ENCODE measurements at places on chromosomes 1 and 21. TPM values are rescaled to one million over a fixed set of nuclear protein-coding genes. Genes with fewer than 3 reads are reported as not detected.

The GSTM5 gene
- 1.4 TPM for polyA plus RNA-seq

The CCDC17 gene
- polyA plus RNA-seq, result 0.30 TPM

The AJAP1 gene
- not detected for polyA plus RNA-seq

The CFHR5 gene
- 18.0 TPM for polyA plus RNA-seq

The S100A16 gene
- 110 TPM for polyA plus RNA-seq

The IQCC gene
- polyA plus RNA-seq, result 0.48 TPM

The NPHS2 gene
- polyA plus RNA-seq, result not detected

The TFF2 gene
- 1.0 TPM for polyA plus RNA-seq

The PRAMEF17 gene
- not detected for polyA plus RNA-seq

The GPR137B gene
- polyA plus RNA-seq, result 8.6 TPM

The DCST1 gene
- not detected for polyA plus RNA-seq

The FAM110D gene
- polyA plus RNA-seq, result 0.10 TPM

The NCF2 gene
- polyA plus RNA-seq, result 3.4 TPM

The EXO1 gene
- polyA plus RNA-seq, result 0.51 TPM

The C4BPA gene
- polyA plus RNA-seq, result 1,527 TPM

The SH2D2A gene
- 0.32 TPM for polyA plus RNA-seq

The ZBTB17 gene
- polyA plus RNA-seq, result 8.9 TPM

The HSF2BP gene
- not detected for polyA plus RNA-seq

The C1orf94 gene
- polyA plus RNA-seq, result not detected

The TIE1 gene
- polyA plus RNA-seq, result 7.3 TPM

The LCE1F gene
- polyA plus RNA-seq, result not detected

The SRP9 gene
- polyA plus RNA-seq, result 179 TPM

The FLG gene
- polyA plus RNA-seq, result 0.06 TPM

The CAPN2 gene
- polyA plus RNA-seq, result 19.4 TPM

The PRRX1 gene
- 0.37 TPM for polyA plus RNA-seq

The EFNA3 gene
- 1.4 TPM for polyA plus RNA-seq

The NOS1AP gene
- polyA plus RNA-seq, result 3.5 TPM

Measured in liver (tissue), 10 donors.